Natural killer cell (primary cell): ENCODE measurements at places on chromosomes 4 and X. TPM values are rescaled to one million over a fixed set of nuclear protein-coding genes. Genes with fewer than 3 reads are reported as not detected.

BMX gene
- total RNA-seq: not detected

DDIT4L gene
- total RNA-seq: not detected

ZCCHC12 gene
- total RNA-seq: not detected

- H3K27ac ChIP-seq: no peak overlapping the region
- no peaks in the 10 kb centered on the region for H3K36me3 ChIP-seq
- no peaks in the 10 kb centered on the region for H3K4me1 ChIP-seq
- H3K4me3 ChIP-seq: no peak overlapping the region
Measured at GRCh38 chr4:104063341-104063740, 343.6 kb upstream of the TACR3 start.

DNA sequence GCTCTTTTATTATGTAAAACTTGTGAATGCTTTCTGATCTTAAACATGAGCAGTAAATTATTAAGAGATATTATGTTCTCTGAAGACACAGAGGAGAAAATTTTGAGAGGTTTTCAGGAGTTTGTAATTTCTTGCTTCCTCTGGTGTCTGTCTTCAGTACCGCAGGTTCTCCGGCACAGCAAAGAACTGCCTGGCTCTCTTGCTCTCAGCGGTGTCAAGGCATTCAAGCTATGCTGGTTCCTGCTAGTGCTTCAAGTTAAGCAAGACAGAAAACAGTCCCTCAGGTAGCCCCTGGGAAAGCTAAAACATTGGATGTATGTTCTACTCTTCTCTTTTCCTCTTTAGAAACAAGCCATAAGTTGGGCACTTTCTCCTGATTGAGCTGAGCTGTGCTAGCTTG lies 120.2 kb upstream of the CENPE start:
- no peaks in the 10 kb centered on the region for H3K4me1 ChIP-seq
- no peak for DNase-seq
- H3K27me3 ChIP-seq: no peaks in the 10 kb centered on the region

TBX22 gene
- total RNA-seq: not detected

TLR10 gene
- total RNA-seq: 0.63 TPM

ADAM29 gene
- total RNA-seq: not detected

DNA sequence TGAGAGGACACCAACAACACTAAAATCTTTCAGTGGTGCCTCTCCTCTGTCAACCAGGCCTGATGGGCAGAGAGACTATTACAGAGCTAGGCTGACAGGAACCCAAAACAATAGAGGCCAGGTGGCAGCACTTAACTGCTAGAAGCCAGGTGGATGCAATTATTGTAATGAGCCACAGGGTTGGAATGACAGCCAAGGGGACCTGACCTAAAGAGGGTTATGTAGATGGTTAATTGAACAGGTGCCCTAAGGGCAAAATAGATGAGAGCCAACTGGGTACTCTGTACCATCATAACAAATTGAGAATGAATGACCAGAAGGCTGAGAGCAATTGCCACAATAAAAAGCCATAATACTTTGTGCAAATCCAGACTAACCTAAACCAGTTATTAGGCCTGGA lies 24.7 kb upstream of the FRAS1 start:
- H3K27ac ChIP-seq: no peak overlapping the region
- H3K4me3 ChIP-seq: no peak overlapping the region
- no peaks in the 10 kb centered on the region for H3K4me1 ChIP-seq
- no peaks in the 10 kb centered on the region for H3K27me3 ChIP-seq
